Activated T-cell treated with anti-CD3 and anti-CD28 coated beads for 24 hours (primary cell): ENCODE measurements at places on chromosomes 4 and X.

DNA sequence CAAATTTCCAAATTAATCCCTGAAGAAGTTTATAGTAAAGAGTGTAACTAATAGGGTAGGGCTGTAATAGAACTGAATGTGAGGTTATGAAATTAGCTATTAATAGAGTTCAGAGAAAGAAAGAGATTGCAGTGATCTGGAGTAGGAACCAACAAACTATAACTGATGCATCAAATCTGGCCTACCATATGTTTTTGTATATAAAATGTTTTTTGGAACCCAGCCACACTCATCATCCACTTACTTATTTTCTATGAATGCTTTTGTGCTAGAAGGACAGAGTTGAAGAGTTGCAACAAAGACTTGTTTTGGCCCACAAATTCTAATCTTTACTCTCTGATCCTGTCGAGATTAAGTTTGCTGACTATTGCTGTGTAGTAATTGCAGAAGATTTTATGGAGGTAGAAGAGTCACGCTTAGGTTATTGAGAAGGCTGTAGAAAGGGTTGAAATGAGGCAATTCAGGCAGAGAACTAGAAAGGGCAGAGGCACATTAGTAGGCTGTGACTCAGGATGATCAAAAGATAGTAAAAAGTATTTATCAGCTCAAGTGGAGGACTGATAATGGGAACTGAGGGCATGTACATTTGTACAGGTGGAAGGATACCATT lies 298.7 kb upstream of the EMCN start:
- DNase-seq: no peak

DNA sequence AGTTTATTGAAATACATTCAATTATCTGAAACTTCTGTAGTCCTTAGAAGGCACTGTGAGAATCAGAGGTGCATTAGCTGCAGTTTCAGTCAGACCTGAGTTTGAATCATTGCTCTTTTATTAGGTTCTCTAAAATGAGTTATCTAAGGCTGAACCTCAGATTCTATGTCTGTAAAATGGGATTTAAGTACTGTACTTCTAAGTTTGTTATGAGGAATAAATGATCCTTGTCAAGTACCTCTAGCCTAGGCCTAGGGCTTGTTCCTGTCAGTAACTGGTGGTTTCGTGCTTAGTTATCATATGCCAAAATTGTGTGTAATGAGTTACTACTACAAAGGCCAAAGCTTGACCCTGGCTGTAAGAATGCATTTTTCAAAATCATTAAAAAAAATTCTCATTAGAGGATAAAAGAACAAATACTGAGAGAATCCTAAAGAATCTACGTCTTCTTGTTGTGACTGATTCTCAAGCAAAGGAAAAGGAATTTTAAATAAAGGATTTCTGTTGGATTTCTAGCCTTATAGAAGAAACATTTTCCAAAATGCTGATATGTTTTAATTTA lies 65.8 kb downstream of the SLIT2 start:
- DNase-seq: no peak

DNA sequence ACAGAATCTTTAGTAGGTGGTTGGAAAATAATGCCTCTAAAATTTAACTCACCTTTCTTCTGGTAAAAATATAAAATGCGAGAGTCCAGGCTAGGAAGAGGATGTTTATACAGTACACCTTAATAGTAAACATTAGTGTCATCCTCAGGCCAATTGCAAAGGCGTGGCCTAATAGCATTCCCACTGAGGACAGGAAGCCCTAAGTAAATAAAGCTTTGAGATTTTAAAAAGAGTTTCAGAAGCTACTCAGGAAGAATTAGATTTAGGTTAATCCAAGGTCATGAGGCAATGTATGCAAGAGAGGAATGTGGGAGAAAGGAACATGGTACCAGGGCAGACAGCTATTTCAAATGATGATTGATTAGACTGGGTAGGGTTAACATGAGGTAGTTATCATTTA lies 49.5 kb downstream of the RPGR start:
- DNase-seq: no peak

DNA sequence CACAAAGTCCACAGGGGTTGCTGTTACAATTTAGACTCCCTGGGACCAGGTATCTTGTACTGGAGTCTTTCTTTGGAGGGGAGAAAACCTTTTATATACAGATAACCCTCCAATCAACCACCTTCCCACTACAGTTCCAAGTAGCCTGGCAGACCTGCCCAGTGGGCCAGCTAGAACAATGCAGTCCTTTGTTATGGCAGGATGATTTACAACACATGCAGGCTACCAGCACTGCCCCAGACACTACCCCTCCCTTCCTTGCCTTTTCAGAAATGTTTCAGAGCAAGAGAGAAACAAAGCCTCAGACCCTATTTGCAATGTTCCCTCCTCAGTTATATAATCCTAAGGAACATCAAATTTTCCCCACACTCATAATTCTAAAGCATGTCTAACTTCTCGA lies 11.1 kb downstream of the RASL11B start:
- no peak for DNase-seq

GRCh38 chrX:370244-370962 lies 16.3 kb downstream of the PPP2R3B start:
- DNase-seq: no peak

DNA sequence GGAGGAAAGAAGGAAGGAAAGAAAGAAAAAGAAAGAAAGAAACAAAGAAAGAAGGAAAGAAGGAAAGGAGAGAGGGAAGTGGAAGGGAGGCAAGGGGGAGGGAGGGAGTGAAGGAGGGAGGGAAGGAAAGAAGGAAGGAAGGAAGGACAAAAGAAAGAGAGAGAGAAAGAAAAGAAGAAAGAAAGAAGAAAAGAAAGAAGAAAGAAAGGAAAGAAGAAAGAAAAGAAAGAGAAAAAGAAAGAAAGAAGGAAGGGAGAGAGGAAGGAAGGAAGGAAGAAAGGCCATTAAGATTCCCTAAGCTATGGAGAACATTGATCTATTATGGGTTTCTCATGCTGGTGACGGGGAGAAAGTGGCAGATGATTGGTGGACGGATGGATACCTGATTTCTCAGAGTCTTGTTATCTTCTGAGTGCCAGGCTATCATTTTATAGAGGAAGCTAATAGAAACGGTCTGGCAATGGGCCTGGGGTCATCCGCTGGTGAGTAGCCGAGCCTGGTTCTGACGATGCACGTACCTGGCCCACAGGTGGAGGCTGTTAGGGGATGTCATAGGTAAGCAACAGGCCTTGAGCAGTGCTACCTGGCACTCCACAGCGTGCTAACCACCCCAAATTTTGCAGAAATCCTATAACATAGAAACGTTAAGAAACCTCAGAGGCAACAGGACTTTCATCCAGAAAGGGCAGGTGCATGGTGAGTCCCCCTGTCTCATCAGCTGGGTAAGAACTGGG lies 142.9 kb downstream of the SHOX start:
- DNase-seq: no peak

GRCh38 chr4:168859888-168860694 lies 150.0 kb downstream of the CBR4 start:
- no peak for DNase-seq

DNA sequence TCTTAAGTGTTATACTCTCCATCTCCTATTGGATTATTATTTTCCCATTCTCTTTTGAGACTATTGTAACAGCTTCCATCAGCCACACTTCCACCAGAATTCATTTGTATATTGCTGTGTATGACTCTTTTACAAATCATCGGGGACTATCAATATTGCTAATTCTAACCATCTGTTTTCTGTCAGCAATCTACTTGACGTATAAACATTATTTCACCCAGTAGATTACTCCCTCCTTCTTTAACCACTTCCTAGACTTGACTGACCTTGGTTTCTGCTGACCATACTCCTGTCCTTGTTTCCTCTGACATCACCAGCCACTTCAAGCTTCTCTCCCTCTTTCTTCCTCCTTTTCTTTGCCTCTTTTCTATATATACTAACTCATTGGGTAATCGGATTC lies 402.9 kb downstream of the PCDH18 start:
- no peak for DNase-seq

DNA sequence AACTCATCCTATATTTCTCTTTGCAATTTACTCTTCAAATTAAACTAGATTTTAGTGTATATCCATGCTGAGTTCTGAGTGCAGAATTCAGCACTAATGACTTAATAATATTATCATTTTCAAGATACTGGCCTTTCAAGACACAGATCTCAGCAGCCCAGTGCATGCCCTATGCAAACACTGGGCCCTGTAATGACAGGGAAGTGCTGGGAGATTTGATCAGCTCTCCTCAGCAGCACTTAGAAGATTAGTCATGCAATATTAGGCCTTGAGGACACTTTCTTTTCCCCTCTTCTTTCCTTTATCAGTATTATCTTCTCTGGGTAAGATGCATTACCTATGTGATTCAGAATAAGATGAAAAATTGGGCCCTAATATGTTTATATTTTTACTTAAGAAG lies 207.1 kb downstream of the PPP3CA start:
- no peak for DNase-seq

DNA sequence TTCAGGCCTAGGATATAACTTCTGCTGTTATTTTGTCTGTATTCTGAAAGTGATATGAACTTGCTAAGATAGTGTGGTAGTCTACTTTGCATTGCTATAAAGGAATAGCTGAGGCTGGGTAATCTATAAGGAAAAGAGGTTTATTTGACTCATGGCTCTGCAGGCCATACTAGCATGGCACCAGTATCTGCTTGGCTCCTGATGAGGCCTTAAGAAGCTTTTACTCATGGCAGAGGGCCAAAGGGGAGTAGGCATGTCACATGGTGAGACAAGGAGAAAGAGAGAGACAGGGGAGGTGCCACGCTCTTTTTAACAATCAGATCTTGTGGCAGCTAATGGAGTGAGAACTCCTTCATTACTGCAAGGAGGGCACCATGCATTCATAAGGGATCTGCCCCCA lies 247.3 kb downstream of the GPAT3 start:
- no peak for DNase-seq

GRCh38 chr4:183284258-183284785 lies 35.8 kb downstream of the CLDN22 start:
- no peak for DNase-seq

DNA sequence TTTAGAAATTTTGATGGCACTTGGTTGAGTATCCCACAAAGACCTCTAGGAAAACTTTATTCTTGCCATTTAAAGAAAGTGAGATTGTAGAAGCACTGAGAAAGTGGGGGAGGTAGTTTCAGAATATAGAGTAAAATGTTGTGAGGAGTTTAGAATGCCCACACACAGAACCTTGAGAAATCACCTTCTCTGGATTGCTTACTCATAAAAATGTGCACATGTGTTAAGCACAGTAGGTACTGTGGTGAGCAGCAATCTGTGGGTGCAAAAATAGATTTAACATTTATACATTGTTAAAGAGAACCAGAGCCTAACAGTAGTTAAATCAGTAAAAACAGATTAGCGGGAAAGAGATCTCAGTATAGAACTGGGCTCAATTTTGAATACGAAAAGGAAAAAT lies 201.2 kb upstream of the NWD2 start:
- DNase-seq: no peak

- DNase-seq: no peak
These were observed 9.9 kb downstream of the ARHGAP36 start for GRCh38 chrX:131067846-131068745.

GRCh38 chr4:6267573-6267972 lies 2.1 kb upstream of the WFS1 start:
- DNase-seq: no peak

DNA sequence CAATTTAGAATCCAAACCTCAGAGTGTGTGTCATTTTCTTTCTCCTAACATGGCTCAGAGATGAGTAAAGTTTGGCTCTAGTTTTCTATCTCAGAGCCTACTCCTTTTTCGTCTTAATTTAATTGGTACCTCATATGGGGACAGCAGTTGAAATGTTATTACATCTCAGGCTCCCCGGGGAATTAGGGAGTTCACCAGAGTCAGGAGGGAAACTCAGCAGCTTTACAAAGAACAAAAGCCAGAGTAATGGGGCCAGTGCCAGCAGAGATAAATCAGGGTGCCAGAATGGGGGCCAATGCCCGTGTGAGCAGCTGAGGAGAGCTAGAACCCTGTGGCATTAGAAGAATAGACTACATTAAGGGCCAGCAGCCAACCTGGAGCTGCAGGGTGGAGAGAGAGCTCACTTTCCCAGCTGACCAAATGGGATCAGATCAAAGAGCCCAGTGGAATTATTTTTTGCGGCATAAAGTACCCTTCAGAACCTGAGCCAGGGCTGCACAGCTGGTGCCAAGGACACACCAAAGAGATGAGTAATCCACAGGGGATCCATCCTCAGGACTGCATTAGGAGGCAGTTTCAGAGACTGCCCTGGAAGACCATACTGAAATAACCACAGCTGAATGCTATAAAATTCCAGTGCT lies 207.1 kb upstream of the DKK2 start:
- DNase-seq: no peak

DNA sequence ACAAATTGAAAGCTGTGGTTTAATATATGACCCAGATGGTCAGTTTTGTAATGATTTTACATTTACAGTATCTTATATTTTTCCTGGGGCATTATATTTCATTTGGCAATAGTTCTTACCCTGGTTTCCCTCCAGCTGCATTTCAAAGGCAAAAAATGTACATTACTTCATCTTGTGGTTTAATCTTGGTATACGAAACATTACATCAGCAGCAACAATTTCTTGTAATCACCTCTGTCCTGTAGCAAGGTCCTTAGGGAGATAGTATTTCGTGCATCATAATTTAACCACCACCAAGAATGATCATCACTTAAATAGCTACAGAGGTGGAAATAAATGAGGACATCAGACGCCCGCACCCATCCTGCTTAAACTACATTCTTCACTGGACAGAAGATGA lies 48.8 kb downstream of the HS6ST2 start:
- no peak for DNase-seq
